A549 treated with Hydrocortisone at 1 μM for 4 hours (cell line): ENCODE measurements at places on chromosomes 1 and 21. TPM values are rescaled to one million over a fixed set of nuclear protein-coding genes. Genes with fewer than 3 reads are reported as not detected.

Gene KRTAP19-1
- total RNA-seq: not detected in 5 replicates

Gene RASAL2
- total RNA-seq: 15.3 to 20.3 TPM (median 18.8 TPM) in 5 replicates

Gene PODN
- total RNA-seq: 0.05 TPM in 1 of 5 replicates, not detected in the others

Gene EFCAB7
- 2.1 to 3.5 TPM (median 3.0 TPM) in 5 replicates for total RNA-seq

Gene RRP15
- total RNA-seq: 22.6 to 26.0 TPM (median 25.7 TPM) in 5 replicates

Gene CYYR1
- not detected in 5 replicates for total RNA-seq

Gene IQGAP3
- total RNA-seq: 13.4 to 17.9 TPM (median 16.5 TPM) in 5 replicates

Gene ACP6
- total RNA-seq: 14.3 to 24.3 TPM (median 22.6 TPM) in 5 replicates

Gene KCNJ9
- not detected in 5 replicates for total RNA-seq

Gene NHLH1
- total RNA-seq: 0.35 to 0.76 TPM (median 0.42 TPM) in 5 replicates
